ENCODE measurements at places on chromosomes 1 and 21.
A peak's percentile ranks its signal among the peaks of the same experiment; 100 is the strongest.

- DNase-seq, result no peak
These were observed 18.9 kb downstream of the PGLYRP3 start for GRCh38 chr1:153293851-153294250.

DNA sequence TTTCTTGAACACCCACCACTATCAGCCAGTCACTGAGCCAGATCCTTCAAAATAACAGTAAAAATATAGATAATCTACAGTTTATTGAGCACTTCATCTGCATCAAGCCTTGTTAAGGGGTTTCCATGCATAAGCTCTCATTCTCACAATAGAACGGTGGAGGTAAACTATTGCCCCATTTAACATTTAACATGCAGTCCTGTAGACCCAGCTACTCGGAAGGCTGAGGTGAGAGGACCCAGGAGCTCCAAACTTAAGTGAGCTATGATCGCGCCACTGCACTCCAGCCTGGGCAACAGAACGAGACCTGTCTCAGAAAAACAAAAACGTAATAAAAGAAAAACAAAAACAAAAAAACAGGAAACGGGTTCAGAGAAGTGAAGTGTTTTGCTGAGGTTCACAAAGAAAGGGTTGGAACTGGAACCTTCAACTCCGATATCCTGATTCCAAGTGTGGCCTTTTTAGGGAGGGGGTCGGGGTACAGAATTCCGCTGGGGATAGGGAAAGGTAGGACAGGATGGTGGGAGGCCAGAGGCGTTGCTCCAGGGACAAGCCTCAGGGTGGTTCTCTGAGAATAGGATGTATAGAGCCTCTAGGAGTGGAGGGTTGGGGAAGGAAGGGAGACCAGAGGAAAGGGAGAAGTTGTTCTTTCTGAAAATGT, 11.6 kb upstream of the SESN2 start:
- no peak for DNase-seq

DNA sequence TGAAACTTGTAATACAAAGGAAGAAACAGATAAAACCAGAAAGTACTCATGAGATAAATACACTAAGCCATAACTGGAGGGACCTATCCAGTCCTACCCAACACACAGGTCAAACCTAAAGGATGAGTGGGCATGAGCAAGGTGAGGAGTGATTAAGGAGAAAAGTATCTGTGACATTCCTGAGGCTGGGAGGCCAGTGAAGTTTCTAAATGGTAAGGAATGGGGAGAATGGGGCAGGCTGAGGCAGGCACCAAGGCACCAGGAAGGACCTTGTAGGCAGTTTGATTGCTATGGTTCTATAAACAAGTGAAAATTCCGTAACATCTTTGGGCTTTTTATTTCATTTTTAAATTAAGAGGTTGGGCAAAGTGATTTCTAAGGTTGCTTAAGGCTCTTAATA, 10.4 kb downstream of the DDX59 start:
- DNase-seq, result peak; percentile 66

DNA sequence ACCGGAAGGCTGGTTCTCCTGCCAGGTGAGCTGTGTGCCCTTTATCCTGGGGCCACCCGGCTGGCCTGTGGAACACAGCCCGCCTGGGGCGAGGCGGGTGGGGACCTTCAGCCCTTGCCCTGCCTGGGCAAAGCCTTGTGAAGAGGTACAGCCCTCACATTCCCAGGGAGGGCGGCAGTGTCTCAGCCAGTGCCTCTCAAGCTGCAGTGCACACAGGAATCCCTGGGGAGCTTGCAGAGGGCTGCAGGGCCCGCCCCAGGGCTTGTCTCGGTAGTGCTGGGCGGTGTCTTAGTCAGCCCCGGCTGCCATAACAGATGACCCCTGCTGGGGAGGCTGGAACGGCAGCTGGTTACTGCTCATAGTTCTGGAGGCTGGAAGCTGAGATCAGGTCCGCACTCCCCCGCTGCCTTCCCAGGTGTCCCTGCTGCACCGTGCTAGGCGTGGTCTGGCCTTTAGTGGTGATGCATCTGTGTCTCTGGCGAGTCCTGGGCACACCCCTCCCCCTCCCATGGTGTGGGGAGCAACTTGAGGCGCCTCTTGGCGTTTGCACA, 12.6 kb downstream of the DFFB start:
- no peak for DNase-seq

DNA sequence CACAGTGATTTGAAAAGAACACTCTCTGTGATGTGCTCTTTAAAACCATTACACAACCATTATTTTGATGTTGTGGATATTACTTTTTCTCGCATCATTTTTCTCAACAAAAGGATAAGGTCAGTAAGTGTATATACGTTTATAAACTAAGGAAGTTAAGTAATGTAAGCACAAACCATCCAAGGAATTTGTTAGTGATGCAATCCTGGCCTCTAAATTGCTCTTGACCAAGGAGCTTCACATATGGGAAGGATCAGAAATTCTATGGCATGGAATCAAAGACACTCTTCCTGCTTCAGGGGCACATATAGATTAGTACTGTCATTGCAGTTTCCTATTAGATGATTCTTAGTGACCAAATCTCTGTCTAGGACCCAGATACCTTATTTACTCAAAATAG, 3.6 kb upstream of the PPP2R5A start:
- no peak for DNase-seq

DNA sequence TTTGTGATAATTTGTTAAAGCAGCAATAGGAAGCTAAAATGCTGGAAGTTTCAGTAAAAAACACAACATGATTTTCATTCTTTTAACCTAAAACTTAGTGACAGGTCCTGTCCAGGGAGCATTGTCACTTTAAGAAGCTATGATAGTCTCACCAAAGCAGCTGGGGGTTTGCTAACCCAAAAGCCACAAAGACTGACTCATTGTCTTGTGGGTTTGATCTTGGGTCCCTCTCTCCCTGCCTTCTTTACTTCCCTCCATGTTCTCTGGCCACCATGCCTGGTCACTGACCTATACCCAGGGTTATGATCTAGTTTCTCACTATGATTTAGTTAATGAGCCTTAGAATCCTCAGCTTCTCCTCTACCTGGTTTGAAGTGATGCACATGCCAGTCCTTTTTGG, 213.5 kb upstream of the PTGFR start:
- DNase-seq, result peak; percentile 75

GRCh38 chr1:200912737-200913407, 18.2 kb downstream of the INAVA start:
- no peak for DNase-seq

GRCh38 chr1:32989160-32990050, 24.8 kb upstream of the RNF19B start:
- DNase-seq, result peak; percentile 80

DNA sequence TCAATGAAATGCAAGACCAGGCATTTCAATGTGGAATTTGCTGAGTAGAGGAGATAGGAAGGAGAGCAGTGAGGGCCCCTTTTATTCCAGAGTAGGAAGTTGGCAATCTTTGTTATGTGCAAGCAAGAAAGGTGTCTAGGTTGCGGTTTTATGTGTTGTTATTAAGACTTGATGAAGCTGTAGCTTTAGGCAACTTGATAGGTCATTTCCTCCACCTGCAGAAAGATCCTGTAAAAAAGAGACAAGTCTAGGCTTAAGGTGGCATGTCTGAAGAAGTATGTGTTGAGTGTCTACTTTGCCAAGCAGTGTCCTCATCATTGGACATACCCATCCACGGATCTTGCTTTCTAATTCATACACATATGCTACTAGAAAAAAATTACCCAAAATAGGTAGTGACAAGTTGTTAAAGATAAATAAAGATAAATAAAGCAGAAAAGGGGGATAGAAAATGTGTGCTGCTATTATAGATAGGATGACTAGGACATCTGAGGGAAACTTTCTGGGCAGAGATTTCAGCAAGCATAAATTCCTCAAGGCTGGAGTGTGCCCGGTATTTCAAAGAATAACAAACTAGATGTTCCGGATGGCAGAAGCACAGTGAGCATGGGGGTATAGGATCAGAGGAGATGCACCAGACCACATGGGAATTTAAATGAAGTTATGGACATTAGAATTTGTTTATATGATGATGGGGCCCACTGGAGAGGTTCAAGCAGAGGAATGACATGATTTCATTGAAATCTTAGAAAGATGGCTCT, 335.0 kb downstream of the TGFB2 start:
- no peak for DNase-seq

DNA sequence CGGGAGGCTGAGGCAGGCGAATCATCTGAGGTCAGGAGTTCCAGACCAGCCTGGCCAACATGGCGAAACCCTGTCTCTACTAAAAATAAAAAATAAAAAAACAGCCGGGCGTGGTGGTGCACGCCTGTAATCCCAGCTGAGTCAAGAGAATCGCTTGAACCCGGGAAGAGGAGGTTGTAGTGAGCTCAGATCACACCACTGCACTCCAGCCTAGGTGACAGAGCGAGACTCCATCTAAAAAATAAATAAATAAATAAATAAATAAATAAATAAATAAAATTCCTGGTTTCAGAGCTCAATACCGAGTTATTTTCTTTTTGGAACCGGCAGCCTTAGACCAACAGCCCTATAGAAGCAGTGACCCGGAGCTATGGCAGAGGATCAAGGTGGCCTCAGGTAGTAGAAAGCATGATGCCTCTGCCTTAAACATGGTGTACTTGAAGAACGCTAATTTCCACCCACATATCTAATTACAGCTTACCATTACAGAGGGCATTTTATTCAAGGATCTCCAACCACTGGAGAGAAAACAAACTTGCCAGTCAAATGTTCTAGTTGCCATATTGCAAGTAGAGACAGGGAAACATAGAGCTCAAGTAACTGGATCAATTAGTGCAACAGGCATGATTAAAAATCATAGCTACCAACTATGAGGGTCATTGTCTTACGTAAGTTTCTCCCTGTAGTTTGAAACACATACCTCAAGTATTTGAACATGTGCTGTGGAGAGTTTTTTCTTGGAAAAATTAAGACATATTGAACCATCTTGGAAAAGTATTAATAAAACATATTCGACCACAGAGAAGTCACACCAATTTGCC, 2.0 kb upstream of the ENAH start:
- no peak for DNase-seq

- no peak for DNase-seq
These were observed 877 bp downstream of the IRF2BP2 start for GRCh38 chr1:234608911-234609690.

GRCh38 chr1:247434005-247434404, 18.0 kb downstream of the NLRP3 start:
- no peak for DNase-seq

- no peak for DNase-seq
These were observed 163.4 kb downstream of the RUNX1 start for GRCh38 chr21:34885626-34886239.

- no peak for DNase-seq
These were observed 17.5 kb upstream of the ZFP69B start for GRCh38 chr1:40432644-40433390.

DNA sequence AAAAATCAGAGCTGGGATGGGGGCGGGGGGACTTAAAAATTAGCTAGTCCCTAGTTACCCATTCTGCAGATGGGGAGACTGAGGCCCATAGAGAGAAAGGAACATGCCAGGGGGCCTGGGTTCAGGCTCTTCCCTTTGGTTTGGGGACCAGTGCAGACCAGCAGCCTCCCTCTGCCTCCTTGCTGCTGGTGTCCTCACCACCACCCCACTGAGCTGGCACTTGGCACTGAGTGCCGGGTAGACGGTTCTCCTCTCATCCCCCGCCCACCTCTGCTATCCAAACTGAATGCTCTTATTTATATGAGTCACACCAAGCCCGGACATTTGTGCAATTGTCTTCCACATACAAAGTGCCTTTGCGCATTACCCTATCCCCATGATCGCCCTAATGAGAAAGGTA, 39.2 kb downstream of the CAMK2N1 start:
- peak; percentile 38 for DNase-seq

DNA sequence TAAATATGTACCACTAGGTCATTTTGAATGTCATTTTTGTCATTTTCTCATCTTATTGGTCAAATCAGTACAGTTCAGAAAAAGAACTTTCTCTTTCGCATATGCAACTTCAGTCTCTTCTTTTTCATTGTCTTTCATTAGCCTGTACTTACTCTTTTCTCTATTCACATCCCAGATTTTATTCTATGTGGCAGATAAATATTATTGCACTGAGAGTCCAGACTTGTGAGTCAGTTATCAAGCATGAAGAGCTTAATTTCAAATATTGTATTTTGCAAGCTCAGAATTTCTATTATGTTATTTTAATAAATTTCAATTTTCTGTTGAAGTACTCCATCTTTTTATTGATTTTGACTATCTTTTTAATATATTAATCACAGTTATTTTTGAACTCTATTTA, 105.2 kb upstream of the PALMD start:
- no peak for DNase-seq

GRCh38 chr1:204207136-204207616, 6.6 kb downstream of the GOLT1A start:
- DNase-seq, result peak; percentile 86

- DNase-seq, result peak; percentile 60
These were observed 489 bp downstream of the CELSR2 start for GRCh38 chr1:109249654-109250401.

- peak; percentile 37 for DNase-seq
These were observed 635.9 kb downstream of the MATN1 start for GRCh38 chr1:30087465-30087864.

GRCh38 chr1:202365092-202365815, 16.8 kb downstream of the PPP1R12B start:
- DNase-seq, result no peak

DNA sequence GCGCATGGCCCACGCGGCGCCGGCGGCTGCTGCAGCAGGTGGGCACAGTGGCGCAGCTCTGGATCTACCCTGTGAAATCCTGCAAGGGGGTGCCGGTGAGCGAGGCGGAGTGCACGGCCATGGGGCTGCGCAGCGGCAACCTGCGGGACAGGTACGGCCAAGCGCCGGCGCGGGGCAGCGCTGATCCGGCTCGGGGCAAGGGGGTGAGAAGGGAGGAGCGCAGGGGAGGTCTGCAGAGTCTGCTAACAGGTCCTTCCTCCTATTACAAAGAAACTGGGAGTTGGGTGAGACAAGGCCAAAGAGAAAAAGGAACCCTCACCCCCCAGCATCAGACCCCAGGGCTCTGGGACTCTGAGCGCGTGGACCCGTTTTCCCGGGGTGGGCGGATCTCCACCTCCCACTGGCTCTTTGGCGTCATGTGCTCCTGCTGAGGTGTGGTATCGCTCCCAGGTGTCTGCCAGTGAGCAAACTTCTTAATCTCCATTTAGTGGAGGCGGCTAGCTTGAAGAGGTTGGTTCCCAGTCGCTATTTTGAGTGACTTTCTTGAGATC, 431 bp downstream of the MTARC1 start:
- DNase-seq, result peak; percentile 43

GRCh38 chr1:157403203-157403602, 149.1 kb downstream of the FCRL5 start:
- DNase-seq, result peak; percentile 49

- peak; percentile 56 for DNase-seq
These were observed 66.9 kb upstream of the LRIF1 start for GRCh38 chr1:111030590-111030989.

DNA sequence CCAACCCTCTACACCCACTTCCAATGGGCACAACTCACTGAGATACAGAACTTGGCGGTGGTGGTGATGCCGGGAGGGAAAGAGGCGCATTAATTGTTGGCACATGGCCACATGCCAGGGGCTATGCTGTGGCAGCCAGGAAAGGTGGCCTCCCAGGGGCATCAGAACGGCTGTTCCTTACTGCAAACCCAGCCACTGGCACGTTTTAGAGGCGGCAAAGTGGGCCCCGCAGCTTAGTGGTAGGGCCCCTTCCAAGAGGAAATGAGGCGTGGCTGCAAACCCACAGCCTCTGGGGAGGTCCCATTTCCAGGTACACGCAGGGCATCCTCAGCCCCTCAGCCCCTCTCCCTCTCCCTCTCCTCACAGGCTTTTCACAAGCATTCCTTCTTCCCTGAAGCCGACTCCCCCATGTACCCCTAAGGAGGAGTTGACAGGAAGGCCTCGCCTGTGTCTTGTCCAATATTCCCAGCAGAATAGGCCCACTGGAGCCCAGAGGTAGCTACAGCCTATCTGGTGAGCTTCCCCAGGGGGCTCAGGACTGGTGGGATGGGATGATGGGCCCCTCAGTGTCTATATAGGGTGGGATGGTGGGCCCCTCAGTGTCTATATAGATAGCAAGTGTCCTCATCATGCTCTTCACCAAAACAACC, 166.2 kb downstream of the CLIC6 start:
- no peak for DNase-seq

All from urothelium cell line (cell line).